ENCODE measurements at places on chromosomes 4 and X.

GRCh38 chrX:77389891-77390290, 57.3 kb upstream of the FGF16 start:
- DNase-seq: no peak

- no peak for DNase-seq
Observed at GRCh38 chr4:5137927-5138326, 86.6 kb downstream of the STK32B start.

- DNase-seq: no peak
Observed at GRCh38 chr4:142473960-142474338, 372.2 kb downstream of the INPP4B start.

DNA sequence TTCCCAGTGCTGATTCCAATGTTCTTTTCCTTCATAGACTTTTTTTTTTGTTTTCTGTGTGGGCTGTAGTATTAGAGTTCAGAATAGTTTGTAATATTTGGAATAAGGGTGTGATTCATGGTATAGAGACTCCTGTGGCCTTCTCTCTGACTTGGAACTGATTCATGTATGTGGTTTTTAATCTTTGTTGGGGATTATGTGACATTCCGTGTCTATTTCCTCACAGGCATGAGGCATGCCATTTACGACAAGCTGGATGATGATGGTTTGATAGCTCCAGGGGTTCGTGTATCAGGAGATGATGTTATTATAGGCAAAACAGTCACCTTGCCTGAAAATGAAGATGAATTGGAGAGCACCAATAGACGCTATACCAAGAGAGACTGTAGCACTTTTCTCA, 44.4 kb downstream of the POLR2B start:
- DNase-seq: no peak

- no peak for DNase-seq
Observed at GRCh38 chr4:39048311-39048710, 13.7 kb upstream of the KLHL5 start.

GRCh38 chr4:41327770-41328169, 71.0 kb downstream of the UCHL1 start:
- DNase-seq: no peak

GRCh38 chr4:99887837-99888236, 6.4 kb downstream of the LAMTOR3 start:
- DNase-seq: no peak

DNA sequence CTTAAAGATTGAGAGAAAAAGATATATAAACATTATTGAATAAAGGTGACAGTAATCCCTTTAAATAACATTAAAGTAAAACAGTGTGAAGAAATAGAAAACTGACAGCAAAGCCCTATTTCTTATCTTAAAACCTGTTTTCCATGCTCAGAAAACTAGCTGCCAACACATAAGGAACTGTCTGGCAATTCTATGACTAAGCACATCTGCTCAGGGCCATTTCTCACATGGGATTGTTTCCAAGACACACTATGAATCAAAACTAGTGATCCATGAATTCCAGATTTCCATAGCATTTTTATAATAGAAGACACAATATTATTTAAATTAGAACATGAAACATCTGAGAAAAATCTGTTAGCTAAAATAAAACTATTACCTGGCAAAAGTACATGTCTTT, 113.4 kb downstream of the SCLT1 start:
- DNase-seq: no peak

GRCh38 chr4:41927796-41928499, 7.3 kb upstream of the TMEM33 start:
- no peak for DNase-seq

GRCh38 chr4:95798727-95799126, 41.2 kb upstream of the PDHA2 start:
- DNase-seq: no peak

DNA sequence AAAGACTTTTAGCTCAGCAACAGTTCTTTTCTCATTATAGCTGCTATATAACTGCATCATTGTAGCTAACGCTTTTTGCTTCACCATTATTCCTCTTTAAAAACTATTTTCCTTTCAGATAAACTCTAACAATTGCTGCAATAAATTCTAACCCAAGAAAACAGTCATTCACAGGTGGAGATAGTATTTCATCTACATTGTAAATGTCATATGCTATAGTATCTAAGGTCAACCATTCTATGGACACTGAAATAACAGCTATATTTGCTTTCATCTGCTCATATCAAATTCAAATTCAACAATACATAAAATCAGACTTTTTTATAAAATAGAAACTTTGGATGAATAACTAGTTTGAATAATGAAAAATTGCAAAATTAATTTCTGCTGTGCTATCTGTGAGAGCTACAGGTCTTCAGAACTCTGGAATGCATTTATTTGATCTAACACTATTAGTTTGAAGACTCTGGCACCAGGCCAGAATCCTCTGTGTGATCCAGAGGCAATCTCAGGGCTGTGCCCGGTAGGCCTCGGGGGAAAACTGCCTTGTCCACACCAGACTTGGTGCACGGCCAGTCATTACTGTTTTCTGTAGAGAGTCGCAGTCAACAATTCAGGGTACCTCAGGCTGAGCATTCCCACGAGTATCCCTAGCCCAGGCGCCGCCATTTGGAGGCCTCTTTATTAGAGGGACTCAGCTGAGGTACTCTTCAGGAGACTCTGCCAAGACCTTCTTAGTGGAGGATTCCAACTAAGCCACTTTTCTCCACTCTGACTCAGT, 332.4 kb downstream of the SLC7A11 start:
- DNase-seq: no peak

DNA sequence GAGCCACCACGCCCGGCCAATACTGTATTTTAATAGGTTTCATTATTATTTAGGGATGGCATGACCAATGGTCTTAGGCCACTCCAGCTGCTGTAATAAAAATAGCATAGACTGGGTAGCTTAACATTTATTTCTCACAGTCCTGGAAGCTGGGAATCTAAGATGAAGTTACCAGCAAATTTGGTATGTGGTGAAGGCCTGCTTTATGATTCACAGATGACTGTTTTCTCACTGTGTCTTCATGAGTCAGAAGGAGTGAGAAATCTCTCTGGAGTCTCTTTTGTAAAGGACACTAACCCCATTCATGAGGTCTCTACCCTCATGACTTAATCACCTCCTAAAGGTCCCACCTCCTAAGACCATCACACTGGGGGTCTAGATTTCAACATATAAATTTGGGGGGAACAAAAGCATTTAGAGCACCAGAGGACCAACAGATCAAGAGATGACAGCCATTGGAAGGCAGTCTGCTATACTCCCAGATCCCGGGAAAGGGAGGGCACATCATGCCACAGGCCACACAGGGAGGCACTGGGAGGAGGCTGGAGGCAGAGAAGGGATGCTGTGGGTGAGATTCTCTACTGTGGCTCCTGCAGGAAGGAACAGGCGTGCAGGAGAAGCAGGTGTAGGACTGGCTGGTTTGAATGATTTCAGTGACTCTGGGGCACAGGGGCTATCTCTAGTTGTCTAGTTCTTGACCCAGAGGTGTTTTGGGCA, 335.8 kb upstream of the SFRP2 start:
- DNase-seq: no peak

GRCh38 chr4:139889264-139889663, 223.6 kb downstream of the MGST2 start:
- DNase-seq: no peak

DNA sequence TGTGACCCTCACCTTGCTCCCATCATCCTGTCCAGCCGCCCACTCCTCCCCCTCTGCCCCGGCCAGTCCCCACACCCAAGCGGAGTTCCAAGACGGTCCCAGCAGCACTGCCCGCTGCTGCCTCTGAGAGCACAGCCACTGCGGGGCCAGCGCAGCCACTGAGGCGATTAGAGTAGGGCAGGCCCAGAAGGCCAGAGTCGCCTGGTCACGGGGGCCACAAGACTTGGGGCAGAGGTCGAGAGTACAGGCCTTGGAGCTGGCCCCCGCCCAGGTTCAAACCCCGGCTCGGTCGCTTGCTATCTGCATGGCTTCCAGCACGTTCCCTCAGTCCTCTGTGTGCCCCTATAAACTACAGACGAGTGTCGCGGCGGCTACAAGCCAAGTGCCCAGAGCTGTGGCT, 53.2 kb upstream of the ADRA2C start:
- no peak for DNase-seq

GRCh38 chr4:94933799-94934198, 176.0 kb downstream of the BMPR1B start:
- DNase-seq: no peak

GRCh38 chr4:111991163-111991562, 154.1 kb upstream of the FAM241A start:
- DNase-seq: no peak

GRCh38 chrX:24692305-24692704, 1.4 kb upstream of the POLA1 start:
- DNase-seq: no peak

- DNase-seq: no peak
Observed at GRCh38 chr4:71366766-71367165, 27.9 kb downstream of the SLC4A4 start.

DNA sequence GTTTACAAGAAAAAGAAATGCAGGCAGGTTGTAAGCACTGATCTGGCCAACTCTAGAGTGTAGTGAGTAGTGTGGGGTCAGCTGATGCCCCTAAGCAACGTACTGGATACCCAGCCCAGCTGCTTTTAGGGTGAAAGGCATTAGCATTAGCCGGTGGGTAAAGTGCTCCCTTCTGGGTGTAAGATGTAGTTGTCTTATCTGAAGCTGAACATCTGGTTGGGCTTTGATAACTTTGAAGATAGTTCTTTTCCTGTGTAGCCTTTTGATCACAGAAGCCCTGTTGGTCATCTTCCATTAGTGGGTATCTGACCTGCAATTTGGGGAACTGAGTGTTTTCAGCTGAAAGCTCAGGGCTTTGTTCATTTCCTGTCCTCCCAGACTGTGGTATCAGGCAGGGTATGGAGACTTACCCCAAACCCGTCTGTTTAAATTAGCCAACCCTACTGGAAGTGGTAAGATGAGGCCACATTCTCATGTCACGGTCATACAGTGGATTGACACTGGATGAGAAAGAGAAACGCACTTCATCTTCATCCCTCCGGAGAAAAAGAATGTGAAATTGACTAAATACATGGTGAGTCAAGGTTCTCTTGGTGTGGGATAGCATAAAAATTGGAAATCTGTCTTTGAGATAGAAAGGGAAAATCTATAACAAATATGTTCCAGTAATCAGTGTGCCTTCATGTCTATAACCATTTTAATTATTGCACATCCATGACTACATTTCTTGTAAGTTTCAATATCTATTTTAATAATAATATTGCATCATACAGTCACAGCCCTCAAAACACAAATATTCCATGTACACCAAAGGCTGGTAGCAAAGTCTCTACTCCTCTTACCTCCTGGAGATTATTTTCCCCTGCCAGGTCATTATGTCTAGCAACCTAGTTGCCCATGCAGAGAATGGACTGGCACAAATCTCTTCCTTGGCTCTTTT, 8.7 kb downstream of the RHOH start:
- no peak for DNase-seq

DNA sequence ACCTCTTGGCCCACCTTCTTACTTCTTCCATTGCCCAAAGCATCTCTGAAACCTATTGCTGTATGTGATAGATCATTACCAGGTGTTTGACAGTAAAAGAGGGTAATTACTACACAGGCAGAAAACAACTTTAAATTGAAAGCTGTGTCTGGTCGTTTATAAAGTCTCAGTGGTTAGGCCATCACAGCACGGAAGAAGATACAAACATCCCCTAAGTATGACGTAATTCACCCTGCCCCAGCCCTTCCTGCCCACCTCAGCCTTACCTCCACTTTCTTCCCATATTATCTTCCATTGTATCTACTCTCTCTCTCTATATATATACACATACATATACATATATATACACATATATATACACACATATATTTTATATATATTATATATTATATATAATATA, 805.8 kb upstream of the PABPC4L start:
- no peak for DNase-seq
